Gastroesophageal sphincter (tissue), 4 donors: ENCODE measurements at places on chromosomes 1 and 21.
A peak's percentile ranks its signal among the peaks of the same experiment; 100 is the strongest.

DNA sequence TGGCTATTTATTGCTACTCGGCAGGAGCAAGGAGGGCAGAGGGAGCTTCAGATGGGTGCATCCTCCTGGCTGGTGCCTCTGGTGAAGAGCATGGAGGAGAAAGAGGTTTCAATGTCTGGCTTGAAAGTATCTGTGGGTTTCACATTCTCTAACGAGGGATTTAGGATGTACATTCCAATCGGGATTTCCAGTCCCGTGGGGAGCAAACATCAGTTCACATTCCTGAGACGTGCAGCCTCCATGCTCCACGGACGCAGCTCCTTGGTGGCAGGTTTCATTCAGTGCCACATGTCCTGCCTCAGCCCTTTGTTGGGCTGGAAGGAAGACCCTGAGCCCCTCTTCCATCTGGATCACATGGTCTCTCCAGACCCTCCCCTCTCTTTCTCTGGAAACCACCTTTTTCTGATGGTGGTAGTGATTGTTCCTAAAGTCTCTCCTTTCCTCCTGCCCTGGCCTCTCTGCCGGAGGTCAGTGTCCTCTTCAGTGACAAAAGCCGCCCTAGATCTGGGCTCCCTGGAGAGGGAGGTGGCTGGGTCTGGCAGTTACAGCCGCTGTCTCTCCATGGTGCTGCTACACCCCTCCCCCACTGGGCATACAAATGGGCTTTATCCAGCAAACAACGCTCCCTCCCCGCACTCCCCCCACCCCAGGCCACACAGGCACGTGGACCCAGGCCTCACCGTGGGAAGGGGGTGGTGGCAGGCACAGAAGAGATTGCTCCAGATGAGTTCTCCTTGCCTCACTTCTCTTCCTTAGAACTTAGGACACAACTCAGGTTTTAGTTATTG is 826 bp upstream of the CA14 start:
- ATAC-seq, result no peak

DNA sequence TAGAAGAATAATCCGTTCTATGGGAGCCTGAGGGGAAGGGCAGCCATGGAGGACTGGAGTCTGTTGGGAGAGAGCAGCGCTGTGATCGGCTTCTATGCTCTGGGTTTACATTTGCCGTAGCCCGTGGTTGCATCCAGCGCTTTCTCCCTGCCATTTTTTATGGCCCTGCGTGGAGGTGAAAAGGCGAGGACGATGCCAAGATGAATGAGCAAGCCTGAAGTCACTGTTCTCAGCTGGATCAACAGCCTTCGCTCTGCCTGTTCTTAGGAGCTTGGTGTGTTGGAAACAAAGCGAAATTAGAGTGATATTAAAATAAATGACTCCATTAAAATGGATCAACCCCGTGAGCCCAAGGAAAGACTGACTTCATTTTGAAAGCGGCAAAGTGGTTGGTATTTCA is 120.2 kb downstream of the KCNJ6 start:
- no peak for ATAC-seq

DNA sequence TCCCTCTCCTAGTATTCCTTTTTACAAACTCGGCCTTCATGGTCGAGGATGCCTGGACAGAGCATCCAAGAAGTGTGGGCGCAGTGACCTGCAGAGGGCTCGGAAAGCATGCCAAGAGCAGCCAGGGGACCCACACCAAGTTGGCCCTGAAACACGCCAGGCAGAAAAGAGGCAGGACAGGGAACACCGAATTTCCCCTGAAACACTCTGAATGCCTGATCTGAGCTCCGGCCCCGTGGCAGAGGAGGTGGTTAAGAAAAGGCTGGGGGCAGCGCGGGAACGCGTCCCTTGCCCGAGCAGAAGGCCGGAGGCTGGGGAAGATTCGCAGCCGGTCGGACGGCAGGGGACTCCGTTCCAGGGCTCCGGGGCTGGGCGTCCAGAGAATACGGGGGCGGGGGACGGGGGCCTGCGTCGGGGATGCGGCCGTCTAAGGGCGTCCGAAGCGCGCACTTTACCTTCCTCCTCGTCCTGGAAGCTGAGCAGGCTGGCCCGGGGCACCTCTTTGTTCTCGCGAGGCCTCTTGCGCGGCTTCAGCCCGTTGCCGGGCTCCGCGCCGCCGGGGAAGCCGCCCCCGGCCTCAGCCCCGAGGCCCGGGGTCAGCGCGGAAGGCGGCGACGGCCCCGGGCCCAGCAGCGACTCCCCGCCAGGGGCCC is 558 bp downstream of the PAXBP1 start:
- ATAC-seq, result peak; percentile 52

DNA sequence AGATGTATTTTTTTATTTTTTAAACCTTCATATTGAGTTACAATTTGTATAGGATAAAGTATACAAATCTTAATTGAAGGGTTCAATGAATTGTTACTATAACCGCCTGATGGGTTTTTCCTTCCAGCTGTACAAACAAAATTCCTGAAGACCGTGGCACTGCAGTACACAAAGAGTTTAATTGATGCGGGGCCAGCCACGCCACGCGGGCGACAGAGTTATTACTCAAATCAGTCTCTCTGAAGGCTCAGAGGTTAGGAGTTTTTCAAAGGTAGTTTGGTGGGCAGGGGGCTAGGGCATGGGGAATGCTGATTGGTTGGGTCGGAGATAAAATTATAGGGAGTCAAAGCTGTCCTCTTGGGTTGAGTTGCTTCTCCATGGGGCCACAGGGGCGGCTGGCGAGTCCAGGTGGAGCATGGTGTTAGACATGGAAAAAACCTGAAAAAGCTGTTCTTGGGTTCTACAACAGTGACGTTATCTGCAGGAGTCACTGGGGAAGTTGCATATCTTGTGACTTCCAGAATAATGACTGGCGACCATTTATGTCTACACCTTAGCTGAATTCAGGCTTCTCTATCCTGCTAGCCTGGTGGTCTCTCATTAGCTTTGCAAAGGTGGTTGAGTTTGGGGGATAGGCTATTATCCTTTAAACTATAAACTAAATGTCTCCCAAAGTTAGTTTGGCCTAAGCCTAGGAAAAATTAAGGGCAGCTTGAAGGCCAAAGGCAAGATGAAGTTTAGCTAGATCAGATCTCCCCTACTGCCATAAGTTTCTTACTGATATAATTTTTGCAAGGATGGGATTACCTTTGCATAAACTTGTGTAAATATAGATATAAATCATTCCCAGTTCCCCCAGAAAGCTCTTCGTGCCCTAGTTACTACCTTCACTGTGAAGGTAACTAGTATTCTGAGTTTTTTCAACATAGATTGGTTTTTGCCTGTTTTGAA is 13.0 kb upstream of the TMEM9 start:
- ATAC-seq, result no peak

DNA sequence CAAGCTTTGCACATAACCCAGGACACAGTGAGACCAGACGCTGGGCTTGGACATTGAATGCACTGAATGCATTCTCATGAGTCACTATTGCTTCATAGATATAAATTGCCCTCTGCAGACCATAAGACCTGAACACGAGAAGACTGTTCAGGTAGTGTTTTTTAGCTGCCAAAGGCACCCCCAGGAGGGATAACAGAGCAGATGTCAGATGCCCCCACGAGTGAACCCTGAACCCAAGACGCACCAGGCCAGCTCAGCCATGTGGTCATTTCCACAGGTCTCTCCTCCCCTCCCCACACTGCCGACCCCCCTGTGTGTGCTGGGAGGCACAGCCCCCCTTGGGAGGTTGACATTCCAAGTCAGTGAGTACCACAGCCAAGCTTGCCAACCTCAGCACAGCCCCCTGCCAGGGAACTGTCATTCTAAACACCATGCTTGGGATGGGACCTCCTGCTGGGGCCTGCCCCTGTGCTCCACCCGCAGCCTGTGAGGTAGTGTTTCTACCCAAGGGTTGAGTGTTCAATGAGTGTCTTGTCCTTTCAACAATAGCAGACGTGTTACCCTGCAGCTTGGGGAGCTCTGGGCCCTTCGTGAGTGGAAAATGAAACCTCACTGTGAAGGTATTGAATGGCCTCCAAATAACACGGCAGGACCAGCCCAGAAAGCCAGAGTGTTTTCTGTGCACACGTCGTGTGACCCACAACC is 68.2 kb downstream of the PSMG1 start:
- no peak for ATAC-seq

DNA sequence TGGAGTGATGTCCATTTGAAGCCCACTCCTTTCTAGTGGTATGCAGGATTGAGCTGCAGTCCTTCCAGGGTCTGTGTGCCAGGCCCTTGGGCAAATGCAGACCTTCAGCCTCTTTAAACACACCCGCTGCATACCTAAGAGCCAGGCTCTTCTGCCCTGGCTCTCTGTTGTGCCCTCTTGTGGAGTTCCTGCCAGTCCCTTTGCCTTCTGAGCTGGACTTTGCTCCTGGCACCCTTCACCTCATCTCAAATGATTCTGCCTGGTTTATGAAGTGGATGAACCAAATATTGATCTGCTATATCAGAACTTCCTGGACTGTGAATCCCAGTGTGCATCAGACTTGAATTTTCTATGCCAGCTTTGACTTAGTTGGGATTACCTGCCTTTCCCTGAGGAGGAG is 158.8 kb downstream of the URB2 start:
- ATAC-seq, result no peak

DNA sequence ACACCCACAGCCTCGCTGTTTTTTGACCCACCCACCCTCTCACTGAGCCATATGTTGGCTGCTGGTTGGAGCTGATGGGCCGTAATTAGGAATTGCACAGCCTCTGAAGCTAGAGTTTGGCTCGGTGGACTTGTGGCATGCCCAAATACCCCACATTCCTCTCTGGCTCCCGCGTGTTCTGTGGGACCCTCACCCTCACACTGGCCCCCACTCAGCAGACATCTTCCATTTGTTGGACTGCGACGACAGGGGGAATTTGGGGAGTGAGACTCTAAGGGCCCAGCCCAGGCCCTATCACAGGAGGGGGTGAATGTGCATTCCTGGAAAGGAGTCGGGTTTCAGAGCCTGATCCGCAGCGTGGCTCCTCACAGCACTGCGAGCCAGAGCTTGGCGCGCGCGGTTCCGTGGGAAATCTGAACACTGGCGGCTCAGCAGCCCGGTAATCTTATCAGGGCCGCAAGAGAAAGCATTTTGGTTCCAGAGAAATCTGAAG is 5.2 kb downstream of the RCSD1 start:
- ATAC-seq, result peak; percentile 57

- ATAC-seq, result peak; percentile 64
These were observed at the start of gene WNT4 for GRCh38 chr1:22143065-22144033. WNT4 (minus strand) TSS chr1:22143097; CDS start chr1:22142922, 175 bp downstream.

DNA sequence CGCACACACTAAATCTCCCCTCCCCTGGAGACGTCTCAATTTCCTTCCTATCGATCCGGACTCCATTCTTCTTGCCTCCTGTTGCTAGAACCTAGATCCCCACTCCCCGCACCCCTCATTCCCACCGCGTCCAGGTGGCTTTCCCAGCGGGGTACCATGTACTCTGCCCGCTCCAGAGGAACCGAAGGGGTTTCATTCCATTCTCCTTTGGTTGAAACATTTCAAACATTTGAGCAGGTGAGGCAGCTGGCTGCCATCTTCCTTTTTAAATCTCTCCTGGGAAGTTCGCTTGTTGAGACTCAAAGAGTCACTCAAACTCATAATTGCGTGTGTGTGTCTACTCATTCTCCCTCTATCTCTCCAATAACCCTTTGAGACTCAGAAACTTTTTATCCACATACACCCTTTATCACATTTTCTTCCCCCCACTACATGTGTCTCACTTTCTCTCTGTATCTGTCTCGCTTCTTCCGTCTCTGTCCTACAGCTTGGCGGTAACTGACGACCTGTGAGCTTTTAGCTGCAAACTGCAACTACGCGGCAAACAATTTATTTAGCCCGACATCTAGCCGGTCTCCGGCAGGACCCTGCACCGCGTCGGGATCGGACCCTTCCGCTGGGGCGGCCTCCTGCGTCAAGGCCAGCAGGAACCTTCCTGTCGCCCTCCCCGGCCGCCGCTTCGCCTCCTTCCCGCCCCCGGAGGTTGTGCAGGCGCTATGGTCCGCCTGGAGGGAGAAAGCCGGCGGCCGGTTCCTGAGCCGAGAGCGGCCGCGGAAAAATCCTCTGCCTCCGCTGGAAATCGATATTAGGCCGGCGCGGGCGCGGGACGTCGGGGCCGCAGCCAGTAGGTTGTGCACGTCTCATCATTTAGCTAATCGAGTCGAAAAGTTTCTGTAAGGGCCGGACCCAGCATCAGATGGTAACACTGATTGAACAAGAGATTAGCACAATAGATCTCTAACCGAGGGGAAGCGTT is 3.0 kb upstream of the FOXD3 start:
- ATAC-seq, result no peak

DNA sequence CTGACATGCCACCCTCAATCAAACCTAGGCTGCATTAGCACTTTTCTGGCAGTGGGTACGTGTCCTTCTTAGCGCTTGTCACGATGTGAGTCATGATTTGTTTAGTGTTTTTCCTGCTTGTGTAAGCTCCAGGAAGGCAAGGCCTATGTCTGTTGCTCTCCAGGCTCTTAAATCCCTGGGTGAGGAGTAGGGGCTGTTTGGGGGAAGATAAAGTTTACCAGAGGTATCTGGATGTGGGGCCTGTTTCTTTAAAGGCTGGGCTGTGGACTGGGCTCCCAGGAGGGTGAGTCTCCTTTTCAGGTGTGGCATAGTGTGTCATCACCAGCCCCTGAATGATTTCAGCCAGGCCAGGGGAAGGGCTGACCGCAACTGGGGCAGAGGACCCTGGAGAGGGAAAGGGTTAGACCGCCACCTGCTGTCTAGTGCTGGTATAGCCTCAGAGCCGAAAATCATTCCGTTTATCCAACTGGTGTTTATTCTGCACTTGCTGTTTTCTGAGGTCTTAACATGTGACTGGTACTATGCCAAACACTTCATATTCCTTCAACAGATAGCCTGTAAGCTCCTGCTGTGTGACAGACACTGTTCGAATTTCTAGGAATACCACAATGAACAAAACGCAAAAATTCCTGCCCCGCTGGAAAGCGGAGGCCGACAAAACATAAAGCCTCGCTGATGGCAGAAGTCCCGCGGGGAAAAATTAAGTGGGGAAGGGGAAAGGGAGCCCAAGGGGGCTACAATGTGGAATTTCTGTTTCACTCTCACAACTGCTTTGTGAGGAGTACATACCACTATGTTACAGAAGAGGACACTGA is 9.7 kb downstream of the SERINC2 start:
- peak; percentile 76 for ATAC-seq

- no peak for ATAC-seq
These were observed 7.3 kb downstream of the OR2C3 start for GRCh38 chr1:247528812-247529474.

GRCh38 chr21:36547464-36547863 is 67.5 kb upstream of the CLDN14 start:
- ATAC-seq, result no peak

GRCh38 chr1:40955266-40955665 is 24.2 kb upstream of the CTPS1 start:
- no peak for ATAC-seq
